Osteoblast (primary cell): ENCODE measurements at places on chromosomes 12 and 14. TPM values are rescaled to one million over a fixed set of nuclear protein-coding genes. Genes with fewer than 3 reads are reported as not detected.

Gene FCF1
- 33.3 and 35.1 TPM in 2 replicates for total RNA-seq

Gene RPS6KA5
- total RNA-seq = 1.2 and 1.4 TPM in 2 replicates

Gene GUCY2C
- total RNA-seq = not detected in 2 replicates

Gene CDH24
- 3.3 and 3.5 TPM in 2 replicates for total RNA-seq

Gene KCNC2
- total RNA-seq = not detected in 2 replicates

Gene PGF
- 16.3 and 24.5 TPM in 2 replicates for total RNA-seq

GRCh38 chr12:16228067-16228466 lies 49.4 kb downstream of the SLC15A5 start:
- no peaks in the 10 kb centered on the region for H3K27me3 ChIP-seq
- H3K36me3 ChIP-seq = no peaks in the 10 kb centered on the region
- no peak overlapping the region for H3K27ac ChIP-seq
- H3K4me3 ChIP-seq = no peak overlapping the region
- no peak for DNase-seq
- no peaks in the 10 kb centered on the region for H3K4me1 ChIP-seq

DNA sequence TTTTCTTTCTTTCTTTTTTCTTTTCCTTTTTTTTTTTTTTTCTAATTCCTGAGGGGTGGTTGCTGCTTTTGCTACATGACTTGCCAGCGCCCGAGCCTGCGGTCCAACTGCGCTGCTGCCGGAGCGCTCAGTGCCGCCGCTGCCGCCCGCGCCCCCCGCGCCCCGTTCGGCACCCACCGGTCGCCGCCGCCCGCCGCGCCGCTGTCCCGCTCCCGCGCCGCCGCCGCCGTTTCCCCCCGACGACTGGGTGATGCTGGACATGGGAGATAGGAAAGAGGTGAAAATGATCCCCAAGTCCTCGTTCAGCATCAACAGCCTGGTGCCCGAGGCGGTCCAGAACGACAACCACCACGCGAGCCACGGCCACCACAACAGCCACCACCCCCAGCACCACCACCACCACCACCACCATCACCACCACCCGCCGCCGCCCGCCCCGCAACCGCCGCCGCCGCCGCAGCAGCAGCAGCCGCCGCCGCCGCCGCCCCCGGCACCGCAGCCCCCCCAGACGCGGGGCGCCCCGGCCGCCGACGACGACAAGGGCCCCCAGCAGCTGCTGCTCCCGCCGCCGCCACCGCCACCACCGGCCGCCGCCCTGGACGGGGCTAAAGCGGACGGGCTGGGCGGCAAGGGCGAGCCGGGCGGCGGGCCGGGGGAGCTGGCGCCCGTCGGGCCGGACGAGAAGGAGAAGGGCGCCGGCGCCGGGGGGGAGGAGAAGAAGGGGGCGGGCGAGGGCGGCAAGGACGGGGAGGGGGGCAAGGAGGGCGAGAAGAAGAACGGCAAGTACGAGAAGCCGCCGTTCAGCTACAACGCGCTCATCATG lies 654 bp downstream of the FOXG1 start:
- no peak overlapping the region for H3K27ac ChIP-seq
- H3K4me1 ChIP-seq = no peaks in the 10 kb centered on the region

- H3K36me3 ChIP-seq = no peaks in the 10 kb centered on the region
- no peak overlapping the region for H3K27ac ChIP-seq
- H3K27me3 ChIP-seq = peaks cover 5% of the 10 kb centered on the region
- DNase-seq = no peak
- no peaks in the 10 kb centered on the region for H3K4me1 ChIP-seq
Measured at GRCh38 chr14:58059126-58059525, 92.9 kb downstream of the ARMH4 start.

DNA sequence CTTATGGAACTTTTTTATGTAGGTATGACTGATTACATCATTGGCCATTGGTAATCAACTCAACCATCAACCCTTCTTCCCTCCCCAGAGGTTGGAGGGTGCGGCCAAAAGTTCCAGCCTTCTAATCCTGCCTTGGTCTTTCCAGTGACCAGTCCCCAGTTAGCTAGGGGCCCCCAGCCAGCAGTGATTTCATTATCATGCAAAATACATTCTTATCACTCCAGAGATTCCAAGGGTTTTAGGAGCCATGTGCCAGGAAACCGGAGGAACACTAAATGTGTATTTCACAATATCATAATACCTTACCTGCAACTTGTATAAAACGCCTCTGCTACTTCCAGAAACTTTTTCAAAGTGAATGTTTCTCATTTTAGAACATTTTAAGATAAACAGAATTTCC lies 181.5 kb upstream of the PELI2 start:
- H3K27me3 ChIP-seq = no peaks in the 10 kb centered on the region
- H3K27ac ChIP-seq = no peak overlapping the region
- H3K4me1 ChIP-seq = peaks cover 3% of the 10 kb centered on the region

GRCh38 chr12:1643905-1644533 lies 15.0 kb downstream of the WNT5B start:
- peaks cover 11% of the 10 kb centered on the region for H3K4me1 ChIP-seq
- no peak for DNase-seq
- no peak overlapping the region for H3K4me3 ChIP-seq
- no peaks in the 10 kb centered on the region for H3K27me3 ChIP-seq

DNA sequence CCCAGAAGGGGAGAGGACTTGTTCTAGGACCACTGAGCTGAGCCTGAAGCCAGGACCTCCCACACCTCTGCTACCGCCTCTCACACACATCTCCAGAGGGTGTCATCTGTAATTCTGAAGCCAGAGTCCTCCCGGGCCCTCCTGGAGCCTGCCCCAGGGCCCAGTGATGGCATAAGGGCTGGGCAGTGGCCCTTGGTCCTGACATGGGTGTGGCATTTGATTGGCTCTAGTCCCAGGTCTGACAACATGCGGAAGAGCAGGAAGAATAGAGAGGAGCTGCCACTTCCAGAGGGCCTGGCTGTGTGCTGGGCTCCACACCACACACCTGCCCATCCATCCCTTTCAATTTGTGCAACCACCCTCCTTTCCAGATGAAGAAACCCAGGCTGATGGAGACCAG lies 144.3 kb upstream of the GSC start:
- no peaks in the 10 kb centered on the region for H3K36me3 ChIP-seq
- DNase-seq = no peak
- no peaks in the 10 kb centered on the region for H3K27me3 ChIP-seq

DNA sequence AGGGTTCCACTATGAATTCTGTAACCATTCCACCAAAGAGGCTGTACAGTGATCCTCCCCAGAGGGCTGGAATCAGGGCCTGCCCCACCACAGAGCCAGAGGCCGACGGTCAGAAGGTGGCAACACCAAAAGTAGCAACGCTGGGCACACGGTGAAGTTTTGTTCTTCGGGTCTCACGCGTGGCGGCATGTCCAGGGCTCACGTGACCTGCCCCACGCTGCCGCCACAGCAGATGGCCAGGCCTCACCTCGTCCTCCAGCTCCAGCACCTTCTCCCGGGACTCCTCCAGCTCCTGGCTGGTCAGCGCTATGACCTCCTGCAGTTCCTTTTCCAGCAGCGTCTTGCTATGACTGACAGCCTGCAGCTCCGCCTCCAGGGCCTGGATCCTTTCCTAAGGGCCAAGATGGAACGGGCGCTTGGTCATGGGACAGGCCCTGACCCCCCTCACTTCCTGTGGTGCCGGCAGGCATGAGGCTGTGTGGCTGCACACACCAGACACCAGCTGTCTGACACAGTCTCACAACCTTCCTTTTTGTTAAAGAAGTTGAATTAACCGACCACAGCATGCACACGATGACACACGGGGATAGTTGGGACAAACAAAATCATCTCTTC lies 22.4 kb upstream of the ANKLE2 start:
- no peak for DNase-seq
- H3K4me1 ChIP-seq = no peaks in the 10 kb centered on the region
- no peak overlapping the region for H3K4me3 ChIP-seq
- H3K36me3 ChIP-seq = peaks cover 73% of the 10 kb centered on the region

DNA sequence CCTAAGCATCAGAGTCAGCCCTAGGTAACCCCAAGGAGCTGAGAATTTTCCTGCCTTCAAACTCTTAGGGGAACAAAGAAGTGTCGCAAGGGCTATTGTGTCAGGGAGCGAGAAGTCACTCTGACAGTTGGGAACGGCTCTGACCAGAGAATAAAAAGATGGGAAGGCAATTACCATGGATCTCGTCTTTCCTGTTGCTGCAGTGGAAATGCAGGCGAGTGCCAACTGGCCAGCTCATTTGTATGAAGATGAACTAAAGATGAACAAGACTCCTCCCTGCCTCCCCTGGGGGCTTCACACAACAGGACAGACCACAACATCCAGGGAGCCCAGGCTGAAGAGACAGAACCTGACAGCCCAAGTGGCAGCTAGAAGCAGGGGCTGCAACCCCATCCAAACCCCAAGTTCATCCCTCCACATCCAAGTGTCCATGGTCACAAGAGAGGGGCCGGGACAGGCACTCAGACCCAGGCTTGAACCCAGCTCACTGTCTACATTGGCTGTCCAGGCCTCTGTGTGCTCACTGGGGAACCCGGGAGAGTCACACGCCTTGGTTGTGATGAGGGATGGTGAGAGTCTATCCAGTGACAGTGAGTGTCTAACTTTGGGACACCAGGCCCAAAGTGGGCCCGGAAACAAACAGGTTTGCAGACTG lies 322.4 kb downstream of the BCL11B start:
- H3K27ac ChIP-seq = no peak overlapping the region
- H3K4me3 ChIP-seq = no peak overlapping the region

GRCh38 chr12:47114481-47114892 lies 34.7 kb upstream of the AMIGO2 start:
- no peaks in the 10 kb centered on the region for H3K27me3 ChIP-seq
- DNase-seq = no peak
- H3K4me1 ChIP-seq = no peaks in the 10 kb centered on the region
- H3K36me3 ChIP-seq = no peaks in the 10 kb centered on the region
- H3K27ac ChIP-seq = no peak overlapping the region
